ENCODE measurements at places on chromosomes 4 and X.

DNA sequence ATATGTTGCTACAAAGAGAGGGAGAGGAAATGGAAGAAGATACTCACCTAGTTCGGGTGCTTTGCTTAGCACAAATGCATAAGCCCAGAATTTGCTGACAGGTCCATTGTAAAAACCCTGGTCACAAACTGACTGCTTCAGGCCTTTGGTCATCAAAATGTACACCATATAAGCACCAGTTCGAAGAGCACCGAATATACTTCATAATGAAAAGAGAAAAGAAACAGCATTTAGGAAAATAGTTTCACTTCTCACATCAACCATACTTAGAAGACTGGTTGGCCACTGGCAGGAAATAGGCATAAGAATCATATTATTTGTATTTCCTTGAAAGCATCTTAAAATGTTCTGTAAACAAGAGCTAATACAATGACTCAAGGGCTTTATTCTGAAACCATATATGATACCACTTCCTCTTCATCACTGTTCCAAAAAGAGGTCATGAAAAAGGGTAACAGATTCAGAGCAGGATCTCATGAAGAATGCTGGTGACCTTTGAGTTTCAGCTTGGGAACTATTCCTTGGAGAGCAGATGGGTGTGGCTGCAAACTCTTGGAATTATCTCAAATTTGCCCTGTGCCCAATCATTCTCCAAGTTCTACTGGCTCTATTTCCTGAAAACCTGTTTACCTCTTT is 138.7 kb downstream of the ELOVL6 start:
- DNase-seq, result no peak

DNA sequence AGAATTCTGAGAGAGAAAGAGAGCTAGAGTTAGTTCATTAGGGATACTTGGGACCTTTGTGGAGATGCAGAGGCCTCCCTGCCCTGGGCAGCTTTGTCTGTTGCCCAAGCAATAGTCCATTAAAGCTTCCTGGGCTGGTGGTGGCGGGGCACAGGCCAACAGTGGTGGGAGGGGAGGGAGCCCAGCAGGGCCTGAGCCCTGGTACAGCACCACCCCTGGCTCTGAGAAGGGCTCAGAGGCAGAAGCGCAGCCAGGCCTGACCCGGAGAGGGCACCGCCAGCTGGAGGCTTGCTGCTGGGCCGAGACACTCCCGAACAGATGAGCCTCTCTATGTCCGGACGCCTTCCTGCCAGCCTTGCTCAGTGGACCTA is 65.3 kb downstream of the EFNB1 start:
- DNase-seq, result no peak

DNA sequence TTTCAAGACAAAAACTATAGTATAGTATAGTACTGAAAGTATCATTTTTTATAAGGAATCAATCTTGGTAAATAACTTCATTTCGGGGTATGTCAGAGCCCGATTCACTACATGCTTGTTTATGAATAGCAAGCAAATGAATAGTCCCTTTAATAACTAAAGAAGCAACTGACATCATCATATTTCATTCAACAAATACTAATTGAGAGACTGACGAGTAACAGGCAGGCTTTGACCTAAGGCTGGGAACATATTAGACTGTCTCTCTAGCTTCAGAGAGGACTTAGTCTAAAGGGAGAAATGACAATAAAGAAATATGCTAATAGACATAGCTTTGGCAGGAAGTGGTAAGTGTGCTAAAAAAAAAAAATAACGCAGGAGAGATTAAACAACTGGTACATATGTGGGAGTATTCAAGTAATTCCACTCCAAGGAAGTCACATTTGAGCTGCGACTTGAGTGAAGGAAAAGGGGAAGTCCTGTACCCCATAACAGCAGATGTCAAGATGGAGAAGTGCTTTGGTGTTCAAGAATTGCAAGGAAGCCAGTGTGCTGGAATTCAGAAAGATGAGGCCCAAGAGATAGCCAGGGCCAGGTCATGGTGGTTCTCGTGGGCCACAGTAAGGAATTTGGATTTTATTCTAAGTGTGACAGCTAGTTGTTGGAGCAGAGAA is 284.9 kb downstream of the FBXO8 start:
- no peak for DNase-seq

- DNase-seq, result peak; percentile 45
Observed at GRCh38 chr4:101345596-101346350, 1.6 kb downstream of the PPP3CA start.

DNA sequence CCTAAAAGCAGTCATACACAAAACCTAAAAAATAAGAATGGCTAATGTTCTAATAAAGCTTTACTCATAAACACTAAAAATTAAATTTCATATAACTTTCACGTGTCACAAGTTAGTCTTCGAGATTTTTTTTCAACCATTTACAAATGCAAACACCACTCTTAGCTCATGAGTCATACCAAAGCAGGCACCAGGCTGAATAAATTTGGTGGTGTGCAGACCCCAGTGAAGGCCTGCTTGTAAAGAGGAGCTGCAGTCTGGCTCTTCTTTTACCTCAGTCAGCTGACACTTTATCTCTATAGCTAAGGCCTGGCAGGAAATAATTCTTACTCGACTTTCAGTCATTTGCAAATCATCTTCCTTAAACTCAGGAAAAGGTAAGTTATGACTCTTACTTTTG is 37.4 kb downstream of the CLOCK start:
- no peak for DNase-seq

- no peak for DNase-seq
Observed at GRCh38 chrX:1595711-1596060, 4.3 kb downstream of the AKAP17A start.

DNA sequence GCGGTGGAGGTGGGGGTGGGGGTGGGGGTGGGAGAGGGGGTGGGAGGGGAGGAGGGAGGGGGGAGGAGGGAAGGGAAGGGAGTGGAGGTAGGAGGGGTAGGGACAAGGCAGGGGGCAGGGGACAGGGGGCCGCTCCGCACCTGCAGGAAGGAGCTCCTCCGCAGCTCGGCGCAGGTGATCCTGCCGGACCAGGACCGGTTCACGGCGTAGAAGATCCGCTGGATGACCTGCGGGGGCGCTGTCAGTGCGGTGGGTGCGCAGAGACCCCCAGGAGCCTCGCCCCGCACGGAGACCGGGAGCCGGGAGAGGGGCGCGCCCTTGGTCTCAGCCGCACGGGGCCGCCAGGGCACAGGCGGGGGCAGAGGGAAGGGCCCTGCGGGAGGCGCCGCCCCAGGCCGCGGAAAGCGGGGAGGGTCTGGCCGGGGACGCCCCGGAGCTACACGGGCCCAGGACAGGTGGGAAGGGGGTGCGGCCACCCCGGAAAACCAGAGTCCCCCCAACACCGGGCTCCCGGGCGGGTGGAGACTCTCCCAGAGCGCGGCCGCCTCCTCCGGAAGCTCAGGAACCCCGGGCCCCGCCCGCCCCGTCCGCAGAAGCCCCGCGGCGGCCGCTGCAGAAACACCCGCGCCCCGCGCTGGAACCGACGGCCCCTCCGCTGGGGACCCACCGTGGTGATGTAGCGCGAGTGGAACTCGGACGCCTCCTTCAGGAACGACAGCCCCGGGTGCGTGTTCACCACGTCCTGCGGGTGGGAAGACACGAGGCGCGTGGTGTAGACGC is 27.6 kb upstream of the GTPBP6 start:
- DNase-seq, result no peak

- peak; percentile 1 for DNase-seq
Observed at GRCh38 chrX:41382714-41383645, 49.0 kb downstream of the DDX3X start.

- DNase-seq, result no peak
Observed at GRCh38 chr4:61665649-61666048, 465.5 kb downstream of the ADGRL3 start.

DNA sequence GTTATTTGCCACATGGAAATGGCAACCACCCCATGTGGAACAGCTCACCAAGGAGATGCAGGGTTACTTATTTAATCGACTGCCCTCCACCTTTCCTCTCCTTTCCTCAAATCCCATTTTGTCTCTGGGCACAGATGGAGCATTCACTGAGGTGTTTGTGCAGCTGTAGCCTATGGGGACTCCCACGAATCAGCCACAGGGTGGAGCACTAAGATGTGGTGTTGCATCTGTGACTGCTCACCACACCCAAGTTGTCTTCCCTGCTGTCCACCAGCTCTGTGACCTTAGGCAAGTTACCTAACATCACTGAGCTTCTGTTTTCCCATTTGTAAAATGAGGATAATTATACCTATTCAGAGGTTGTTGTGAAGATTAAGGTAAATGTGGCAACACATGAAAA is 252.4 kb upstream of the CPEB2 start:
- no peak for DNase-seq

- DNase-seq, result no peak
Observed at GRCh38 chr4:21811565-21811964, 137.0 kb downstream of the KCNIP4 start.

- DNase-seq, result no peak
Observed at GRCh38 chr4:23866450-23867075, 23.3 kb downstream of the PPARGC1A start.

GRCh38 chrX:1239681-1240142 is 27.3 kb upstream of the CRLF2 start:
- DNase-seq, result no peak

DNA sequence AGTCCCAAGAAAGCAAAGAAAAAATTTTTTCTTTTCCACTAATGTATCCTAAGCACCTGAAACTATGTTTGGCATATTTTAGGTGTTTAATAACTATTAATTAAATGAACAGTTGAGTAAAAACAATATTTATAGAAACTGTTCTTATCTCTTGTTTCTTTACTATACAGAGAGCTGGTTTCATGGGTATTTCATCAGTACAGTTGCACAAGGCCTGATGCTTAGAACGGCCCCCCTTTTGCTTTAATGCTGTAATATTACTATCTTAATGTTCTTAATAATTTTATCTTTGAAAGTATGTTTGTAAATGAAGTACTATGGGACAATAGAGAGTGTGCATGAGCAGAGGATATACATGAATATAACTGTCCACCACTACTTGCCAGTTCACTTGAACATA is 479.1 kb upstream of the SLIT2 start:
- no peak for DNase-seq

DNA sequence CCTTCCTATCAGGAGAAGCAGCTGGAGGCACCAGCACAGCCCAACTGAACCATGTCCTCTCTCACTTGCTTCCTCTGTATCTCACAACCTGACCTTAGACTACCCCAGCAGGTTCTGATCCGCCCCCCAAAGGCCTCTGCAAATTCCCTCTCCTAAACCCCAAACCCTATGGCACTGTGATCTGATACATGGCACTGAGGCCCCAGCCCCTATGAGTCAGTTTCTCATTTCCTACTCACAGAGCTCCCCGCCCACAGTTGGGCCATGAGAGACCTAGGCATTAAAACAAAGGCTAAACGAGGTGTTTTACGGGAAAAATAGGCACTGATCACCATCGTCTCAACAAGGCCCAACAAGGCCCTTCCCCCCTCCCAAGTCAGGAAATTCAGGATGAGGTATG is 19.1 kb downstream of the SASH3 start:
- DNase-seq, result no peak

- no peak for DNase-seq
Observed at GRCh38 chr4:164215113-164215741, 538.7 kb upstream of the SMIM31 start.

DNA sequence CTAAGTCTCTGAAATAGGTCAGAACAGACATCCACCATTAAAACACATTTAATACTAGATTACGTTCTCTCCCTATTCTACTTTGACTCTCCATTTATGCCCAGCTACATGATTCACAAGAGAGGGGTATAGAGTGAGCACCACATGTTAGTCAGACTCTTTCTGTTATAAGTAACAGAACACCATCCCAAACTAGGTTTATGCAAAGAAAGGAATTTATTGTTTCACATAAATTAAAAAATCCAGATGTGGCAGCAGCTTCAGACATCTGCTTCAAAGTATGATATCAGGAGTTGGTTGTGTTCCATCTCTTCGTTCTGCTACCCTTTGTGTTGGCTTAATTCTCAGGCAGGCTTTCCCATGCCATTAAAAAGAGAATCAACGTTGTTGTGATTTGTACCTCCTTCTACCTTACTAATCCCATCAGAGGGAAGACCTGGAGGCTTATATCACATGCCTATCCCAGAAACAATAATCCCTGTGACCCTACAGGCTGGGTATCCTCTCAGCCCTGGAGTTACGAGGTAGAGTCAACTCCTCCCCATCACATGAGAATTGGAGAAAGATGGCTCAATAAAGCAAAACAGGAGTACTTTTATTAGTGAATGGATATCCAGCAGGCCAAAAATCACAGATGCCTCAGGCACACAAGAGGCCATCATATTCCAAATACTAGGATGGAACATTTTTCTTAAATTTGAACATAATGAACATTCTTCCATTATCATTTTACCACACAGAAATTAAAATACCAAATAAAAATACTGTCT is 163.2 kb downstream of the SLC7A11 start:
- no peak for DNase-seq

- DNase-seq, result no peak
Observed at GRCh38 chr4:128135391-128135790, 74.3 kb downstream of the LARP1B start.

DNA sequence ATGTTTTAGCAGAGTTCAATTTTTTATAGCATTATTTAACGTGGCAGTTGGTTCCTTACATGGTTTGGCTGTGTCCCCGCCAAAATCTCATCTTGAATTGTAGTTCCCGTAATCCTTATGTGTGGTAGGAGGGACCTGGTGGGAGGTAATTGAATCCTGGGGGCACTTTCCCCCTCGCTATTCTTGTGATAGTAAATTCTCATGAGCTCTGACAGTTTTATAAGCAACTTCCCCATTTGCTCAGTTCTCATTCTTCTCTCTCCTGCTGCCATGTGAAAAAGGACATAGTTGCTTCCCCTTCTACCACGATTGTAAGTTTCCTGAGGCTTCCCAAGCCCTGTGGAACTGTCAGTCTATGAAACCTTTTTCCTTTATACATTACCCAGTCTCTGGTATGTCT is 329.5 kb downstream of the GRIA2 start:
- no peak for DNase-seq

DNA sequence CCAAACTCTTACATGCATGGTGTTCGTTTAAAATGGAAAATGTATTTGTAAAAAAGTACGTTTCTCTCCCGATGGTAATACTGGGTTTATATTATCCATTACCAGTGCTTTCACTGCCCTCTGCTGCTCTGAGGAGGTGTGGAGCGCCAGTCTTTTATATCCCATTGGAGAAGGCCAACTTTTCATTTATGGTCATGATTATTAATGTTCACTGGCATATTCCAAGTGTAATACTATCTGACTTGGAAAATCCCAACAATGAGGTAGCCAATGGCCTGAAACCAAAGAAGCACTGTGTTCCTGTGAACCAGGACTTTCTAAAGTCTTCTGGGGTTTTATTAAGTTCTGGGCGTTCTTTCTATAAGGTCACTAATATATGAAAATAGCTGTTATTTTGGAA is 80.7 kb downstream of the SYNPO2 start:
- DNase-seq, result no peak
